Activated T-helper 1 cell treated with Interleukin-2 at 50 U/mL for 16 hours (primary cell): ENCODE measurements at places on chromosomes 5 and 9.

DNA sequence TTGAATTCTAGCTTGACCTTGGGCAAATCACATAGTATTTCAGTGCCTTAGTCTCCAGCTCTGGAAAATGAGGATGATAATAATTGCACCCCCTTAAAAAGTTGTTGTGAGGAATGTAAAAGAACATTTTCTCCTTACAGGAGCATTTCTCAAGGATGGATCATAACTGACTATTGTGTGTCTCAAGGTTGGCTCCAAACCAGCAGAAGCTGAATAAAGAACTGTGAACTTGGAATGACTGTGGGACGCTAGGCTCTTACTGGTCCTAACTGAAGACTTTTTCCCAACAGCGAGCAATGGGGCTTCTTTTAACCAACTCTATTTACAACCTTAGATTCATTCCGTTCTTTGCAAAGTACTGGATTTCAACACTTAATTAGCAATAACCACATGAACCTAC lies 26.2 kb upstream of the GLRX start:
- DNase-seq: no peak

DNA sequence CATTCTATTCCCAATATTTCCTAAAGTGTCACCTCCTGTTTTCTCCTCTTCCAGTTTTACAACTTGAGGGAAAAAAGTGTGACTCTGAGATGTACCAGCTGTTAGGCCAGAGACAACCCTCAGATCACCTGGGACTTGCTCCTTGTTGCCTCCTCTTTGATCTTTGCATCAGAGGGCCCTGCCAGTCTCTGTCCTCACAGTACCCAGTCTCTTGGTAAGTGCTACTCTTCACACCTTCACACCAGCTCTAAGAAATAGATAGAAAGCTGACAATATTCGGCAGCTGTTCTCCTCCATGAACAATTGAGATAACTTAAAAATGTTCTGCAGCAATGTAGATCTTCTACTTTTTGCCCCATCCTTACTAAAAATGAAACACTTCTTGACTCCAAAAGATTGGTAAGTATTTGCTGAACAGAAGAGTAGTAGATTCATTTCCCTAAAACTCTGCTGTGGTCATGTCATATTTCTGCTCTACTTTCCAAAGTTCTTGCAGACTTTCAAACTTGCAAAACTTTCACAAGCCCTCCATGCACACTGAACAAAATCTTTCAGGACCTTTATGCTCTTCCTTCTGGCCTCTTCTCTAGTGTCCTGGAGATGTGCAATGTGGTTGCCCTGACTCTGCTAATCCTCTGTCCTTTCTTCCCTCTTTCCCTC lies 188.6 kb downstream of the SNX18 start:
- no peak for DNase-seq

DNA sequence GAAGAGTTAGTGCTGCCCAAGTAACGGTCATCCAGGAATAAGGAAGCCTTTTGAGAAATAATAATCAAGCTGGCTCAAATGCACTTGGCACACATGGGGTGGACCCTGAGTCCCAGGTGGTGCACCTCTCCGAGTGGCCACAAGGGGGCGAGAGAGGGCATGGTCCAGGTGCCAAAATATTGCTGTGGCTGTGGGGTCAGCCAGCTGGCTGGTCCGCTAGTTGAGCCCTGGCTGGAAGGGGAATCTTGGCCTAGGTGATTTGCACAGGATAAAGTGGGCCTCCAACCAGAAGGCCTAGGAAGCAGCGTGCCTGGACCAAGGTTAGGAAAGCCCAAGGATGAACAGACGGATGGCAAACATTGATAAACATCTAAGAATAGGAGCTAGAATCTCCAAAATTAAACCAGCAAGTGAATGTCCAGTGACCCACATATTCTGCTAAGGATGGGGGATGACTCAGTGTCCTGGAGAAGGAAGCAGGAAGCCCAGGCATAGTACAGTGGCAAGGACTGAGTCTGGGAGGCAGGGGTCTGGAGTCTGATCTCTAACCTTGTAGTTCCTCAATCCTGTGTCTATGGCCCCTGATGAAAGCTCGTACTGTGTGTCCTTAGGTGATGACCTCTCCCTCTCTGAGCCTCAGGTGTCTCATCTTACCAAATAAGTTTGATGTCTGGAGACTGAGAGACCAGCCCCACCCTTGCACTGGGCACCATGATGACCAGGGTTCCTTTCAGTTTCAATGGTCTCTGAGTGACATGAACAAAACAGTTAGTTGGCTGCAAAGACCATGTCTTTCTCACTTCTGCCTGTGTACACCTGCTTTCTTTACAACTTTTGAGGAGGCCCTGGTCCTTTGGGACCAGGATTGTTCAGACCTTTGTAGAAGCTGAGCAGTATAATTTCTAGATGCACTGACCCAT lies 19.2 kb upstream of the SHB start:
- peak; percentile 59 for DNase-seq

GRCh38 chr9:5633243-5633642 lies 4.3 kb downstream of the RIC1 start:
- DNase-seq: no peak

DNA sequence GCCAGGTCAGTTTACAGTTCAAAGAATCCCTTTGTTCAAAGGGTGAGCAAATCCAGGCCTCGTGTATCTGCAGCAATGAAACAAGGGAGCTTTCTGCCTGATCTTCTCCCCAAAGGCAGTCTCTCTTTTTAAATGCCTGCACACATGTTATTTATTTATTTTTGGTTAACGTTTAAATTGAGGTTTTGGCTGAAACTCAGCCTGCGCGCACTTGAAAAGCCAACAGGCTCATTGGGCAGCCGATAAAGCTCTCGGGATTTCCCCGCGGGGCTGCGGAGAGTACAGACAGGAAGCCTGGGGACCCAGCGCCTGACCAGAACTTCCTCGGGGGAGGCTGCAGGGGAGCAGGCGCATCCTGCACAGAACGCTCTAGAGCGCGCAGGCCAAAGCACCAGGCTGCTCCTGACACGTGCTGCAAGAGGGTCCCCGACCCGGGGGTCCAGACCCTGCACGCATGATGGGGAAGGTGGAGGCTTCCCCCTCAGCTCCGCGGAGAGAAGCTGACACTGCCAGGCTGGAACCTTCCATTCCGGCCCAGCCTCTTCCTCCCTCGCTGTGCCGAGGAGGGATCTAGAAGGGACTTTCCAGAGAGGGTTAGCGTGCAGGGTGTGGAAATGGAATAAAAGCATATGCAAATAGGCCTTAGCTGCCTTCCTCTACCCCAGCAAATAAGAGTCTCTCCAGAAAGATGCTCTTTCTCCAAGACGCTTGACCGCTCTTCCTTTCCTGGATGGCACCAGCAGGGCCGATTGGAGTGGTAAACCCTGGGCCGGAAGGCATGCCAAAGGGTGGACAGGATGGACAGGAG lies 46.1 kb downstream of the PTTG1 start:
- peak; percentile 57 for DNase-seq
